ENCODE measurements at places on chromosomes 5 and 9.
A peak's percentile ranks its signal among the peaks of the same experiment; 100 is the strongest.

DNA sequence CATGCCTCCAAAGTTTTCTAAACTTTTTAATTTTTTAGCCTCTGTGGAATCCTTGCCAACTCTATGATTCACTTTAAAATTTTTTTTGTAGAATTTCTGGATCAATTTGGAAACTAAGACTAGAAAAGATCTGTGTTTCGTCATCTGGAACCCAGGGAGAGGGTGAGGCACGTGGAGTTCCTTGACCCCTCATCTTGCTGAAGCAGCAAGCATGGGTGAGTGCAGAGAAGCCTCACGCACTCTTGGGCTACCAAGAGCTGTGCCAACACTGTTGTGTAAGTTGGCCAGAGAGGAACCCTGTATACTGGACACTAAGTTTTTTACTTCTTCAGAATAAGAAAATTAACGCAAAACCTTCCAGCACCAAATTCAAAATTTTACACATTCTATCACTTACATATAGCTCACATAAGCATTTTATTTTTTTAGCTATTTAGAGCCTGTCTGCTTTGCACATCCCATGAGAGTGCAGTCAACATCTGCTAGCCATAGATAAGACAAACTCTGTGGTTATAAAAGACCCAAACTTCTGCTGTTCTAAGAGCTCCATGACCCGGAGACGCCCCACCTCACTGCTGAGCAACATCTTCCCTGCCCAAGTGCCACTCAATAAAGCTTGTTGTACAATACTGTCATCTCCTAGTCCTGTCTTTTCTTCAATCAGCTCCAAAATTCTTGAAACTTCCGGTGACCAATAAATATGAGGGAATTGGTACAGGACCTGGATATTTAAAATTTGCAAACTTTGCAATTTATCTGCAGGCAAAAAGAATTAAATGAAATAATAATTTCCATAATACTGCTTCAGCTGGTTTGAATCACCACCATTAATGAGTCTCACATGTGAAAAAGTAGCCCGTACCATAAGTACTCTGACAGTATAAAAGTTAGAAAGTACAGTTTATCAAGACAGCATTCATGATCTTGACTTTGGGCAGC, 69.7 kb upstream of the ADCY2 start:
- DNase-seq, result no peak

GRCh38 chr5:53924392-53924791, 364.0 kb downstream of the NDUFS4 start:
- no peak for DNase-seq

GRCh38 chr9:87570000-87570908, 72.6 kb downstream of the DAPK1 start:
- DNase-seq, result no peak

DNA sequence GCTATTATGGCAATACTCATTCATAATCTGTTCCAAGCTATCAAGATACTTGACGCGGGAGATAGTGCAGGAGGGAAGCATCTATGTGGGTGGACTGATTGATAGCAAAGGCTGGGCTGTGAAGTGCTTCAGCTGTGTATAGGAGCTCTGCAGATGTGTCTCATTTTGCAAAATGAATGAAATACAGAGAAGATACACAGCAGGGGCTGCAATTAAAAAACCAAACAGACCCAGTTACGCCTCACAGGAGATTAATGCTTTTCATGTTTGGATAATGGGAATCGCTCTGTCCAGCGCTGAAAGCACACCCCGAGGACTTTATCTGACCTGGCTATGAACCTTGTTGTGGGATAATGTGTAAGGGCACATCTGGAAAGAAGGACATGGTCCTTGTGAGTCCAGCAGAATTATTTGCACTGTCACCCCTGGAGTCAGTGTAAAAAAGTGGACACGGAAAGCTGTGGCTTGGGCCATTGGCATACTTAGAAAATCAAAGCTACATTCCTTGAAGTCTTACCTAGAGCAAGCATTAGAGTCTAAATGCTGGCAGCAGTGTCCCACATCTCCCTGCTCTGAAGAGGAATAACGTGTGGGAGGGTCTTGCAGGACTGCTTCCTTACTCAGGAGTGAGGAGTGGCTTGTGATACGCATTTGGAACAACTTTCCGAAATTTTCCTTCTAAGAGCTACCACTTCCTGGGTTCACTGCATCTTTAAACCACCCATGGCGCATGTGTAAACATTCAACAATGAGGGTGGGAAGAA, 2.6 kb downstream of the SH3RF2 start:
- no peak for DNase-seq

- no peak for DNase-seq
Measured at GRCh38 chr9:85895685-85896084, 45.3 kb upstream of the NAA35 start.

GRCh38 chr9:89021154-89021803, 30.0 kb downstream of the S1PR3 start:
- DNase-seq, result no peak

- DNase-seq, result no peak
Measured at GRCh38 chr5:13478831-13479465, 465.5 kb downstream of the DNAH5 start.

GRCh38 chr5:124996023-124996763, 249.8 kb upstream of the ZNF608 start:
- no peak for DNase-seq

- peak; percentile 61 for DNase-seq
Measured at GRCh38 chr9:133425049-133425632, 3.0 kb downstream of the ADAMTS13 start.

DNA sequence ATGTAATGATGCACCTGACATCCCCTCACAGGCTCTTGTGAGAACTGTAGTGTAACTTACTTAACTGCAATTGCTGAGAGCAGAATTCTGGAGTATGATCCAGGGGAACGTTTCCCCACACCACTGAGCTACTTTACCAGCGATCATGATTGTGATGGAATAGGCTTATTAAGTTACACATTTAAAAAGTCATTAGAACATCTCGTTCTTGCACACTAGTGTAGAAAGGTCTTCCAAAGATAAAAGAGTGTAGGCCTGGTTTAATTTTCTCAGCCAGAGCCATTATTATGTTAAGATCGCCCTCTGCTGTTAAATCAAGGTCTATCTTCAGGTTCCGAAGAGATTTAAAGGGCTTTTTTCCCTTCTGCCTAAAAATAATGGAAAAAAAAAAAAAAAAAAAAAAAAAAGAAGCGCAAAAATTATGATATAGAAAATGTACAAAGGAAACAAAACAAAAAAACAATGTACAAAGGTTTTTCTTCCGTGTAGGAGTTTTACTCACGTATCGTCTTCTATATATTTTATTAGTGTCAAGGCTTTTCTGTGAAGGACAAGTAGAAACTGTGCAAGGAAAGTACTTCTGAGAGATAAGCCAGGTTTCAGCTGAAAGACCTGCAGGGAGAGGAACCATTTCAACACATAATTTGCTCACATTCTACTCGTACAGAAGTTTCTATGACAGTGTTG, 18.6 kb upstream of the MOB3B start:
- no peak for DNase-seq

- DNase-seq, result no peak
Measured at GRCh38 chr5:137218896-137219295, 280.2 kb downstream of the SPOCK1 start.

DNA sequence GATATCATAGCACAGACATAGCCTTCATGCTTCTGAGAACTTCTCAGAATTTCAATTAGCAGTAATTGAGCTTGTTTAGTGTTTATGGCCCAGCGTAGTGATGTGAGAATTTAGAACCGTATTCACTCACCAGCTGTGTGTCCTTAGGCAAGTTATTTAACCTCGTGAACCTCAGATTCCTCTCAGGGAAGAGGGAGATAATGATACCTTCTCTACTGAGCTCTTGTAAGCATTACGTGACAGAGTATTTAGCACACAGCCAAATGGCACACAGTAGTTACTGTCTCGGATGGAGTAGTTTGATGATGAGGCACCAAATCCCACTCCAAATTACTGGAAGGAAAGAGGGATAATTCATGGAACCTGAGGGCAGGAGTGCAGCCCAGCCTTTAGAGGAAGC, 429.3 kb downstream of the CCDC171 start:
- DNase-seq, result no peak

GRCh38 chr5:171449426-171449825, 30.0 kb downstream of the FGF18 start:
- no peak for DNase-seq

GRCh38 chr5:136114414-136115125, 18.1 kb upstream of the SMAD5 start:
- DNase-seq, result no peak

DNA sequence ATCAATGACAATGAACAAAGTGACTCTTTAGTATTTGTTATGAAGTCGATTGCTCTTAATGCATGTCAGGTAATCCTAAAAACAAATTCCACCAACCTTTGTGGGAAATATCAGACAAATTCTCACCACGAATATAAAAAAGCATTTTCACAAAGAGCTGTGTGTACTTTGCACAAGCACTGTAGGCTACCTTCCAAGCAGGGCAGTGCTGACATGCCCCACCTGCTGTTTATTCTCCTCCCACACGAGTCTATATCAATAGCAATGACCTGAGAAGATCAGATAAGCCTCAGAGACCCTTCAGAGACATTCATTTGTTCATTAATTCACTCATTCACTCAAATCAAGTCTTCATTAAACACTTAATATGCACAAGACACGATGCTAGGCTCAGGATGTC, 469.1 kb downstream of the ZSWIM6 start:
- no peak for DNase-seq

GRCh38 chr5:40689438-40689837, 9.7 kb downstream of the PTGER4 start:
- DNase-seq, result no peak

GRCh38 chr5:80764786-80765185, 110.0 kb upstream of the DHFR start:
- DNase-seq, result no peak

GRCh38 chr5:169745441-169746146, 108.5 kb downstream of the DOCK2 start:
- no peak for DNase-seq

DNA sequence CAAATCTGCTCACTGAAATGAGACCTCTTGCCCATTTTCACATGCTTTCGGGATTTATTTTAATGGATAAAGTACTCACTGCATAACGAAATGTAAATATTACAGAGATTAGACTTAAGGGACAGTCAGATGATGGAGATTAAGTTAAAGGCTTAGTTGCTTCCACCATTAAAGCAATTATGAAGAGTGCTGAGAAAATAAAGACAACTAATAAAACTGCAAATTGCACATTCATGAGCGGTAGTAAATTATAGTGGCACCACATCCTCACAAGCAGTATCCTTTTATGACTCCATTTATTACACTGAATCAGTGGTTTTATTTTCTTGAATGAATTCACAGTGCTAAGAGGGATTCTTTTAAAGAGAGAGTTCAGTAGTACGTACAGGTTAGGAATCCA, 76.2 kb upstream of the TMED7 start:
- no peak for DNase-seq

- DNase-seq, result no peak
Measured at GRCh38 chr9:115764645-115765044, 388.9 kb upstream of the PAPPA start.

DNA sequence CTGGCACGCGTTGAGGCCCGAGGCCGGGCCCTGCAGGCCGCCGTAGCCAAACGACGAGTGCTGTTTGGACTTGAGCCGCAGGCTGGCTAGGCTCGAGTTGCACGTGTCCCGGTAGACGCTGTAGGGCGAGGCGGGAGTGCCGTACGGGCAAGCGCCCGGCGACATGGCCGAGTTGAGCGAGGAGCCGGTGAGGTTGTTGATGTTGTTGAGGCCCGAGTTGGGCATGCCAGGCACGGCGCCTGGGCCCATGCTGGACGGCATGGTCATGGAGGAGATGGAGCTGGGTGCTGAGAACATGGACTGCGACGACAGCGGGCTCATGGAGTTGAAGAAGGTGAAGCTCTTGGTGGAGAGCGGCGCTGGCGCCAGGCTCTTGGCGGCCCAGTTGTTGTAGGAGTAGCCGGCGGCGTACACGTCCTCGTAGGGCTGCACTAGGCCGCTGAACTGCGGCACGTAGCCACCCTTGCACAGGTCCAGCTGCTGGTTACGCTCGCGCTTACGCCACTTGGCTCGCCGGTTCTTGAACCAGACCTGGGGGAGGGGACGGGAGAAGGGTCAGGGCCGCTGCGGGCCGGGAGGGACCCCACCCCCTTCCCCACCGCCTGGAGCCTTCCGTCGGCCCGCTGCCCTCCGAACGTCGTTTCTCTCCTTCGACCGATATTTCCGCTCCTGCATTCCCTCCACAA, 5.1 kb downstream of the PITX1 start:
- DNase-seq, result peak; percentile 83

- DNase-seq, result peak; percentile 85
Measured at GRCh38 chr5:134524272-134524825, 1.1 kb upstream of the JADE2 start.

DNA sequence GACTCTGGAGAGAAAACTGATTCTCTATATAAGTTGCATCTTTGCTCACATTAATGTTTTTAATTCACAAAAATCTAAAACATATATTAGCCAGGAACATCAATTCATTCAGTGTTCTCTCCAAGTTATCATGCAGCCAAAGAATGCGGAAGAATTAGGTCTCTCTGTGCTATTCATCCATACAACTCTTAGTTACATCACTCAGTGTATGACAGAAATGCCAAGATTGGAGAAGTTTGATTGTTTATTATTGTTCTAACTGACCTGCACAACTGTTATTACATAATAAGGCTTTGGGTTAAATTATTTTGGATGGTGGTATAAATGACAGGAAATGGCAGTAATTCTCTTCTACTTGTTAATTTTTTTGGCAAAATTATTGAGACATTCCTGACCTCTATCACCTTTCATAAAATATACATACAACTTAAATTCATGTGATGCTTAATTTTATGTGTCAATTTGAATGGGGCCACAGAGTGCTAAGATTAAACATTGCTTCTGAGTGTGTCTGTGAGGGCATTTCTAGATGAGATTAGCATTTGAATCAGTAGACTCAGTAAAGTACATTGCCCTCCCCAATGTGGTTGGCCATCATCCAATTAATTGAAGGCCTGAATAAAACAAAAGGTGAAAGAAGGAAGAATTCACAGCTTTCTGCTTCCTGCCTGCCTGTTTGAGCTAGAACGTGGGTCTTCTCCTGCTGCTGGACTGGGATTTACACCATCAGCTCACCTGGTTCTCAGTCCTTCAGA, 70.2 kb downstream of the NR2F1-AS1 start:
- no peak for DNase-seq

- no peak for DNase-seq
Measured at GRCh38 chr9:129405827-129406213, 215.1 kb downstream of the C9orf50 start.

GRCh38 chr9:3976865-3977613, 322.8 kb downstream of the GLIS3 start:
- no peak for DNase-seq

GRCh38 chr9:130183133-130183762, 11.0 kb downstream of the NCS1 start:
- DNase-seq, result peak; percentile 37

- no peak for DNase-seq
Measured at GRCh38 chr5:40691894-40692293, 12.2 kb downstream of the PTGER4 start.
